ENCODE measurements at places on chromosomes 2 and 18.

GRCh38 chr2:156343940-156344301 is 11.4 kb upstream of the NR4A2 start:
- no peak for DNase-seq

DNA sequence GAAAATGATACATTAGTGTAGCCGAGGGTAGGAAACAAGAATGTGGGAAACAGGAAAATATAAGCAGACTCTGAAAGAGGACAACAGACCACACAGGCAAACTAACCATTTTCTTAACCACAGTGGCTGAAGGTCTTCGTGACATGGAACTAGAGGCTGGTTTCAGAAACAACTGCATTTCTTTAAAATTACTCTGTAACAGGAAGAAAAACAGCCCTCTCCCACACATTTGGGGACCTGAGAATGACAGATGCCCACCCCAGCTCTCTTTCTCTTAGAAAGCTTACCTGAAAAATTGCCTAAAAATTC is 13.8 kb upstream of the SLC25A52 start:
- no peak for DNase-seq

DNA sequence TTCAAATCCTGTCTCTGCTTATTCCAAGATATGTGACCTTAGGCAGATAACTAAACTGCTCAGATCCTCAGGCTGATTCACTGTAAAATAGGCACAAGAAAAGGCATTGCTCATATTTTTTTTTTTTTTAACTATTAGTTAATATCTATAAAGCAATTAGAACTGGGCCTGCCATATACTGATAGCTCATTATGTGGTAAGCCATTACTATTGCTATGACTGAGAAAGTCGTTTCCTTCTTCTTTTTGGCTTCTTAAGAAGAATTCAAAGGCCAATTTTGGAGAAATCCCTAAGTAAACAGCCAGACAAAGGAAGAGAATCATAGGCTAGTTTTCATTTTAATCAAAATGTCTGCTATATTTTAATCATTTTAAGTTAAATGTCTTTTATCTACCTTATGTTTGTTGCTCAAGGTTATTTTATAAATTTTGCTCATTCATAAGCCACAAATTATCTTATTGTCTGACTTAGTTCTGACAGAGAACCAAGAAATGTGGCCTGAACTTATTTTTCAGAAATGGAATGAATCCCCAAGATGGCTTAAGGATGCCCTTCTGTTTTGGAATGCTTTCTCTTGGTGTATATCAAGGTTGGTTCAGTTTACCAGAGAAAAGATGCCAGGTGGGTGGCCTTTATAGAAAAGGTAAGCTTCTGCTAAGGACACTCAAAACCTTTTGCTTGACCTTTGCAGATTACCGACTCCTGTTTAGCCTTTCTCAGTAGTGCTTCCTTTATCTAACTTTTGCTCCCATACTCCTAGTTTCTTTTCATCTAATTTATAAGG is 21.3 kb upstream of the VRK2 start:
- DNase-seq, result no peak

GRCh38 chr18:80009661-80010550 is 21.5 kb upstream of the TXNL4A start:
- DNase-seq, result no peak

DNA sequence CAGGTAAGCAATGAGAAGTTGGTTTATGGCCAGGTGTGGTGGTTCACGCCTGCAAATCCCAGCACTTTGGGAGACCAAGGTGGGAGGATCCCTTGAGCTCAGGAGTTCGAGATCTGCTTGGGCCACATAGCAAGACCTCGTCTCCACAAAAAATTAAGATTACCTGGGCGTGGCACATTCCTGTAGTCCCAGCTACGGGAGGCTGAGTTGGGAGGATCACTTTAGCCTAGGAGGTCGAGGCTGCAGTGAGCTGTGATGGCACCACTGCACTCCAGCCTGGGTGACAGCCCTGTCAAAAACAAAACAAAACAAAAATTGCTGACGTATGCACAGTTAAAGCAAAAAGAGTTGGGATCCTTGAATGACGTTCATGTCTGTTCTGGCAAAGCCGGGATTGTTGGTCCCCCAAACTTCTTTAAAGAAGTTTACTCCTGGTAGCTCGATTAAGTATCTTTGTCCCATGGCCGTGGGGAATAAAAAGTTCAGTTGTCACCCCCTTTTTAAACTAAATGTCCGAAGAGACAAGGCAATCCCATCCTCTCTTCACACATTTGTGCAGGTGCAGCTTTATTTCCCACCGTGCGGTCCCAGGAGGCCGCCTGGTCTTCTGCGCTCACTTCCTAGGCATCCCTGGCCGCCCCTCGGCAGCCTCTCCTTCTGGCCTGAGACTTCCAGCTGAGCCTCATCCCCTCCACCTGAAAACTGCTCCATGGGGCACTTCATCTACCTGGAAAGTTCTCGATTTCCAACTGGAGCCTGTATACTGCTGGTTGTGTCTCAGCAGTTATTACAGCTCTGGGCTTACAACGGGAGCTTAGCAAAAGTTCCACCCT is 762 bp upstream of the SPOPL start:
- peak; percentile 36 for DNase-seq

- no peak for DNase-seq
Measured at GRCh38 chr18:22800551-22800951, 132.6 kb upstream of the RBBP8 start.

DNA sequence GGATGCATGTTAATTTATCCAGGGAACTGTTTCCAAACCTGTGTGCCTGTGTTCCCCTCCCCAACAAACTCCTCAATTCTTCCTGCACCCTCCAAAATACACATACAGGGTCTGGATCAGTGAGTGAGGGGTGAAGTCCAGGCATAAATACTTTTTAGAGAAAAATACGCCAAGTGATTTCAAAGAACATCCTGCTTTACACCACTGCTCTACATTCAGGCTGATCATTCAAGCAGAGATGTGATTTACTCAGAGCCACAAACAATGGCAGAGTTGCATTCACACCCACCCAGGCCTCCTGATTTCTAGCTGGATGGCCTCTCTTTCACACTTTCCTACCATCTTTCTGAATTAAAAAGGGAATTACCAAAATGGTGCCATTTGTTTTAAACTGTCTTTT is 289.5 kb upstream of the SLC14A2 start:
- no peak for DNase-seq

- no peak for DNase-seq
Measured at GRCh38 chr18:8989017-8989416, 113.5 kb upstream of the NDUFV2 start.

DNA sequence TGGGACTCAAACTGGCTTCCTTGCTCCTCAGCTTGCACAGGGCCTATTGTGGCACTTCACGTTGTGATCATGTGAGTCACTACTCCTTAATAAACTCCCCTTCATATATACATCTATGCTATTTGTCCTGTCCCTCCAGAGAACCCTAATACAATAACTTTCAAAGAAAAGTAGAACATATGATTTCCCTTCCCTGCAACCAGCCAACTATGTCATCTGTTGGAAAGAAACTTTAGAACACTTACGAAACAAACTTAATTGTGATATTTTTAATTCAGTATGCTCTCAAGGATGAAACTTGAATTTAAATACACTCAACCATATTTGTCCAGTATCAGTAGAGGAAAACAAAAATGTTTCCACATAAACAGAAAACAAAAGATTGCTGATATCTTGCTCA is 84.4 kb downstream of the DYM start:
- DNase-seq, result no peak

- no peak for DNase-seq
Measured at GRCh38 chr2:105796791-105797190, 52.1 kb downstream of the NCK2 start.

DNA sequence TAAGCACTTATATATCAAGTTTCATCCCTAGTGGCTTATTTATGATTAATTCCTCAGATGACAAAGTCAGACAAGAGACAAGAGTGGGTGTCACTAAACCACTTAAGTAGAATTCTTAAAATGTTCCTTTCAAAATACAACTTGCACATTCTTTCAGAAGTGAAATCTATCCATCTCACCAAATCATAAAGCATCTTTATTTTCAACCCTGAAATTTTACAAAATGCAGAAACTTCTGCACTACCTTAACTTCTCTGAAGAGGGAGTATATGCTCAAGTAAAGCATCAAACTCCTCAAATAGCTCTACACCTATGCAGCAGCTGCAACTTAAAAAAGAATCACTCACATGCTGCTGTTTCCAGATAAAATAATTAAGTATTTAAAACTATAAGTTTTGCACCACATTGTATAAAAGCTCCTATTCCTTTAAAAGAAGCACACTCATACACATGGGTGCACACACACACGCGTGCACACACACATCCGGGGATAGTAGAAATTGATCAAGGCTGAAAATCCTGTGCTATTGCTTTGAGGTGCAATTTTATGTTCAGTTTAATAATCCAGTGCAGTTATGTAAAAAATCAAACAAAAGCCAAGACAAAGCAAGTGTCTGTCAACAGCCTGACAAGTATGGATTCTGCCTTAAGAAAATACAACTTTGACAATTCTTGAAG is 244.5 kb downstream of the TCF4 start:
- no peak for DNase-seq

GRCh38 chr18:22935431-22935830 is 2.3 kb downstream of the RBBP8 start:
- no peak for DNase-seq

GRCh38 chr18:50594942-50595341 is 35.1 kb downstream of the MAPK4 start:
- DNase-seq, result no peak

DNA sequence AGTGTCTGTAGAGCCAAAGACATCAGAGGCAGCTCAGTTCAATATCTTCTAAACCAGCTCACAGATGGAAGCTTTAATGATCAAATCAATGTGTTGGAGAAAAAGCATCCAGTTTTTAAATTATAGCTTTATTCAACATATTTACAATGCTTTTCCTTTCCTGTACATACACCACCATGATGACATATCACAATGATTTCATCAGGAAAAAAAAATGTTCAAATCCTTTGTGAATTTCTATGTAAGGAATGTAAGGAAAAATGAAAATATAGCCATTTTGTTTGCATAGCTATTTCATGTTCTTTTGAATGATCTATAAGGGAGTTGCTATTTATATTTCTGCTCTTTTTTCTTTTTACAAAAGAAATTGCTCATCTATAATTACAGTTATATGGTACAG is 134.7 kb upstream of the CDH20 start:
- no peak for DNase-seq

GRCh38 chr2:203018181-203018580 is 3.5 kb downstream of the NBEAL1 start:
- DNase-seq, result no peak

GRCh38 chr2:216103213-216103612 is 5.9 kb upstream of the XRCC5 start:
- DNase-seq, result no peak

DNA sequence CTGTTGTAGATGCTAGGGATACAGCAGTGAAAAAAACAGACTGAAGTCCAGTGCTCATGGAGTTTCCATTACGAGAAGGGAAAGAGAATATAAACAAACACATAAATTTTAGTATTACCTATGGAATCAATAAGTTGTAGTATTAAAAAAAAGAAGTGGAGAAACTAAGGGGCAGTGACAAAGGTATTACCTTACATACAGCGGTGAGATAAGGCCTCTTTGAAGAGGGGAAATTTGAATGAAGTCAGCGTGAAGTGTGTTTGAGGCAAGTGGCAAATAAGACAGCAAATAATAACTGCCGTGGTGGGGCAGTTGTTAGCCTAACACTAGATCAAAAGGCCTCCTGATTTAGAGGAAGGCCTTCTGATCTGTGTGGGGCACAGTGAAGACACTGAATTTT is 57.9 kb downstream of the TLK1 start:
- DNase-seq, result no peak

DNA sequence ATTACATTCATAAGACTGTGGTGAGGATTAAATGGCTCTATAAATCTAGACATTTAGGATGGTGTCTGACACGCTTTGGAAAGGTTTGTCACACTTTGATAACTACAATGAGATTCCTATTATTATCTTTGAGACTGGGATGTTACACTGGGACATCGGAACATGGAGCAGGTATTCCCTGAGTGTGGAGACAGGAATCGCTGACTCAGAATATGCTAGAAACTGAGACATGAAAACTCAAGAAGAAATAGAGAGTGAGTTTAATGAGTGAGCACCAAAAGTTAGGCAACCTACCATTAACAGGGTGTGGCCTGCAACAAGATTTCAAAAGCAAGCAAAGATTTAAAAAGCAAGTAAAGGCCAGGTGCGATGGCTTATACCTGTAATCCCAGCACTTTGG is 145.4 kb downstream of the TMEFF2 start:
- DNase-seq, result no peak

DNA sequence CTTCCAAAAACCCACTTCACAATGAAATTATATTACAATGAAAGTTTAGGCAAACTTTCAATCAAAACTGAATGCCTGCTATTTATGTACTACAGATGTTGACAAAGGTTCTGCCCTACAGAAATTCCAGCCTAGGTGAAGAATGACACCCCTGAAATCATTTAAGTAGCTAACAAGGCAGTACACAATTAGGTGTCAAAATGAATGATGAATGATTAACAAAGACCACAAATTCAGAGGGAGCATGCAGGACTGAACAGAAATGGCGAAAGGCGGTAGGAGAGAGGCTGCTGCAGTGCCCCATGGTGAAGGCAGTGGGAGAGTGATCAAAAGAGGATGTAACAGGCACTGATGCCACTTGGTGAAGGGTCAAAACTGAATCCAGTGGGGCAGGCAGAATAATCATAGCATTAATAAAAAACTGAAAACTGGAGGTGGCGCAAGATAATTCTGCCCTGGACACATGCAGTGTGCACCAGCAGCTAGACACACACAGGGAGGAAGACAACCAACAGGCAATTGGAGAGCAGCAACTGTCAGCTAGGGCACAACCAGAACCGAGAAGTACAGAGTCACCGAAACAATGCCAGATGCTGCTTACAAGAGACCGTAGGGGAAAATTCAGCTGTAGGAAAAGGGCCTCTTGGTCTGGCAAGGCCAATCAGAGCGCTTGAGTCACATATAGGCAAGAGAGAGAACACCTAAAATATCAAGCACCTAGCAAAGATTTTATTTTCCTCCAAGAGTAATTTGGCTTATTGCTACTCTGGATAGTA is 4.5 kb downstream of the TMEM131 start:
- no peak for DNase-seq

DNA sequence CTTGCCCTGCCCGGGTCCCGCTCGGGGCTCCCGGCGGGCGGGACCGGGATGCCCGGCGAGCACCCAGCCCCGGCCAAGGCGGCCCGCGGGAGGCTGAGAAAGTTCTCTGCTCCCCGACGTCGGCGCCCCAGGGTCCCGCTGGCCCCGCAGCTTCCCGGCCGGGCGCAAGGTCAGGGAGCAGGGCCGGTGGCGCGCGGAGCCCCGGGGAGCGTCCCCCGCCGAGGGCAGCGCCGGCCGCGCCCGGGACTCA is 331 bp downstream of the SERPINE2 start:
- DNase-seq, result no peak

GRCh38 chr2:204713211-204713610 is 167.9 kb downstream of the PARD3B start:
- DNase-seq, result no peak

- no peak for DNase-seq
Measured at GRCh38 chr2:40213071-40213470, 238.8 kb downstream of the SLC8A1 start.

DNA sequence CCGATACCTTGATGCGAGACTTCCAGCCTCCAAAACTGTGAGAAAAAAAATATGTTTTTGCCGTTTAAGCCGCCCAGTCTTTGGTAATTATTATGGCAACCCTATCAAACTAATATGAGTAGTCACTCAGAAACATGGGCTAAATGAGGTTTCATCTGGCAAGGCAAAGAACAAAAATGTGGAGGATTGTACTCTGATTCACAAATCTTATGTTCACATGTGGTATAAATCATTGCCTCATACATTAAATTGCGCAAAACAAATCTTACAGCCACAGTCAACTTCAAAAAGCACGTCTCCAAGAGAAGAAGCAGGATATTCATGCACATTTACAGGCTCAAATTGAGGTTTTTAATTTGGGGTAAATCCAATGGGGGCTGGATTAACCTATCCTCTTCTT is 1435.4 kb upstream of the LRRTM1 start:
- DNase-seq, result no peak
